ENCODE measurements at places on chromosomes 7 and 10. TPM values are rescaled to one million over a fixed set of nuclear protein-coding genes. Genes with fewer than 3 reads are reported as not detected.

Gene GPR26
- not detected for total RNA-seq

Gene CPA2
- 64.7 TPM for total RNA-seq

Gene CLRN3
- 1.7 TPM for total RNA-seq

Gene BAG3
- total RNA-seq: 19.3 TPM

Gene C7orf57
- total RNA-seq: not detected

Data from stomach (tissue), 19 donors.